Kidney glomerular epithelial cell (primary cell): ENCODE measurements at places on chromosomes 16 and 17.

- no peak for DNase-seq
Measured at GRCh38 chr17:65271296-65271695, 134.1 kb downstream of the RGS9 start.

DNA sequence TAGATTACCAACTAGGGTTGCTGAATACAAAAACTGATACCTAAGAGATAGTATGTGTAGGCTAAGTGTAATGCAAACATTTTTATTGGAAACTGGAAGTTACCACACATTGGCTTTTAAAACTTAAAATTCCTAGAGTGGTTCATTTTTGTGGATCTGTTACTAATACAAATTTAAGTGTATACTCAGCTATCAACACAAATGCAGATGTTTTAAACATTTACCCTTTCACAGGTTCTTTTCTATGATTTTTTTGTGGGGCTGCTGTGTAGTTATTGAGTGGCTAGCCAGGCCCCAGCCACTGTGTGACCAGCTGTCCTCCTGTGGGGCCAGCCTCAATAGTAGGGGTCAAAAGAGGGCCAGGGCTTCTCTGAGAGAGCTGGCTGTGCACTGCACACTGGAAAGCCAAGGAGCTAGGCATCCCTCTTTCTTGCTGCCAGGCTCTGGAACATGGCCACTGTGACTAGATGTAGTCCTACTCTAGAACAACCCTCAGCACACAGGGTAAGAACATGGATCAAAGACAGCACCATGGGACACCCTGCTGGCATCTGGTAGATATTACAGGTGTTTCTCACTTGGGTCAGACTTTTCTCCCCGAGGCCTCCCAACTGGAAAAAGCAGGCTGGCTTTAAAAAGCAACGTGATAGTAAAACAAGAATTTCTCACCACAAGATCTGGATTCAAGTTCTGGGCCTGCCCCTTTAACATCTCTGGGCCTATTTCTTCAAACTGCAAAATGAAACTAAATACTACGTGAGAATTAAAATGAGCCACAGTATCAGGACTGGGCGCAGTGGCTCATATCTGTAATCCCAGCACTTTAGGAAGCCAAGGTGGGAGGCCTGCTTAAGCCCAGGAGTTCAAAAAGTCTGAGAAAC is 7.3 kb upstream of the VEZF1 start:
- DNase-seq, result peak; percentile 83

DNA sequence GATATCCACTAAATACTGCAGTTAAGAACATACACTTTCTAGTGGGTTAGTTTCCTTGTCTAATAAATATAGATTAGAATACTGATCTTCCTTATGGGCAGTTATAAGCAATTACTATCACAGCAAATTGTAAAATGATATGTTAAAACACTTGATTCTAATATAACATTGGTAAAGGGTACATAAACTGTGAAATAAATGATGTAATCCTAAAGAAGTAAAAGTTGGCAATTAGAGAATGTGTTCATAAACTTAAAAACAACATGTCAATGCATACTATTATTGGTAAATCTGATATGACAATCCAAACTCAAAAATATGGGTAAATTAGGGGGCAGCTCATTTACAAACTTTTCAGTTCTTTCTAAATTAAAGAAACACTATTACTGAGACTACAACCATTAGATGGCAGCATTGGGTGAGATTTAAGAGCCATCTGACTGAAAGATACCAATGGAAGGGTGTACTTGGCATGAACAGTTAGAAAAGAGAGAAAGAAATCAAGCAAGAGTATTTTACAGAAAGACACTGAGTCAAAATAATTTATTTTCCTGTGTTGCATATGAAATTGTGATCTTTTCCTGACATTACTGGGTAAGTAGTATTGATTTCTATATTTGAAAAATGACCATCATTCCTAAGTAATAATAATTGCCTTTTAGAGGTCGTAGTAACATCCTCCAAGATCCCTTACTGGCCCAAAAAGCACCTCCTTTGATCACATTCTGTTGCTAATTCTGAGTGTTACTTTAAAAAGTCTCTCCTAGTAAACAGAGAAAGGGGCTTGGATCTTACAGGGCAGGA is 119.6 kb downstream of the SPAG9 start:
- peak; percentile 68 for DNase-seq

- no peak for DNase-seq
Measured at GRCh38 chr16:29744541-29745101, 1.2 kb downstream of the C16orf54 start.

DNA sequence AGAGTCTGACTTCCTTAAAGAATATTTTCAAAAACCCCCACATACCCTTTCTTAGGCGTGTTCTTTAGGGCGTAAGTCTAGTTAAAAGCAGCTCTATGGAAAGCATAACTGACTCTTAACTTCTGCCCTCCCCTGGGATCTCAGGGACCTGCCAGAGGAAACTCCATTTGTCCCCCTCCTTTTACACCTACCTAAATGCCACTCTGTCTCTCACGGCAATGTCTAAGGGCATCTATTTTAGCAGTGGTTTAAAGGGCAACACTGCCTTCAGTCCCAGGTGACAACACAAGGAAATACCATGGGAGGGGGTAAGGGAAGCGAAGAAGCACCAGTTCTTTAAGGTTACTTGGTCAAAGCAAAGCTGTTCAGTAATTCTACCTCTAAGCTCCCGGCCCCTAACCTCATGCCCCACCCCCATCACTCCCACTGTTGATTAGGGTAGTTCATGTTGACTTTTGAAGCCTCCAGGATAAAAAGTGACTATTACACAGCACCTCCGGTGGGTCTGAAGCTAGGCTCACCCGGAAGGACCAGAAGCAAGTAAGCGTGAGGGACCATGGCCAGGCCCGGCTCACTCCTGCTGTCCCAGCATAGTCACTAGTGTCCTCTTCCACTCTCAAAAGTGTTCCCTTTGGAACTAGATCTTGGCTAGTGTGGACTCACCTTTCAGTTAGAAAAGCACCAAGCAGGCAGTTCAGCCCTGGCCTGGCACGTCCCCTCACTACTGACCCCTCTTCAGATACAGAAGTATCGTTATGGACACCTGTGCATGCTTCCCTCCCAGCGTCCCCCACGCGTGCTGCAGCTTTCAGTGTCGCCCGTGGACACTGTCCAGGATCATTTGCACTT is 47.1 kb downstream of the CYTH1 start:
- no peak for DNase-seq

GRCh38 chr16:15592324-15592723 is 50.6 kb downstream of the MARF1 start:
- DNase-seq, result no peak

GRCh38 chr16:1674306-1674705 is 3.8 kb upstream of the JPT2 start:
- no peak for DNase-seq

GRCh38 chr17:48239603-48239995 is 132.0 kb downstream of the SNX11 start:
- no peak for DNase-seq

- no peak for DNase-seq
Measured at GRCh38 chr17:27376637-27377547, 79.4 kb upstream of the KSR1 start.

GRCh38 chr17:67256075-67256732 is 11.2 kb upstream of the HELZ start:
- no peak for DNase-seq

DNA sequence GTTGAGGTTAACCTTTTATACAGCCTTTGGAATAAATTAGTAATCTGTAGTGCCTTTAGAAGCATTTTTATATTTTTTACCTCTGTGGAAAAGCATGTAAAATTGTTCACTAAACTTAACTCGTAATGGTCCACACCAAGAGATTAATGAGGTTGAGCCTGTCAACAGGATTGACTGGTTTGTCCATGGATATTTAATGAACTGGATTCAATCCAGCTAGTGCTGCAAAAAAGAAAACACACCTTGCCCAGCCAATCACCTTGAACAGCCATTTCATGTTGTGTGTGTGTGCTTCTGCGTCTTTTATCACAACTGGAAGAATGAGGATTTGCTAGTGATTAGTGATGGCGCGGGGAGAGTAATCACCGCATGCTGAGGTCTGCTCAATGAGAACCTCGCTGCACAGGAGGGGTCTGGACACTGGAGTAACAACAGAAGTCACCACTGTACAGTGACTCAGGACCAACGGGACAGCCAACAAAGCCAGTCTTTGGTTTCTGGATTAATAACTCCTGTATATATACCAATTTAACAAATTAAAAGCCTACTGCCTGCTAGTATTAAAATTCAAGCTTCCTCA is 33.7 kb downstream of the LITAFD start:
- no peak for DNase-seq
